ENCODE measurements at places on chromosomes 16 and 17. TPM values are rescaled to one million over a fixed set of nuclear protein-coding genes. Genes with fewer than 3 reads are reported as not detected.

DNA sequence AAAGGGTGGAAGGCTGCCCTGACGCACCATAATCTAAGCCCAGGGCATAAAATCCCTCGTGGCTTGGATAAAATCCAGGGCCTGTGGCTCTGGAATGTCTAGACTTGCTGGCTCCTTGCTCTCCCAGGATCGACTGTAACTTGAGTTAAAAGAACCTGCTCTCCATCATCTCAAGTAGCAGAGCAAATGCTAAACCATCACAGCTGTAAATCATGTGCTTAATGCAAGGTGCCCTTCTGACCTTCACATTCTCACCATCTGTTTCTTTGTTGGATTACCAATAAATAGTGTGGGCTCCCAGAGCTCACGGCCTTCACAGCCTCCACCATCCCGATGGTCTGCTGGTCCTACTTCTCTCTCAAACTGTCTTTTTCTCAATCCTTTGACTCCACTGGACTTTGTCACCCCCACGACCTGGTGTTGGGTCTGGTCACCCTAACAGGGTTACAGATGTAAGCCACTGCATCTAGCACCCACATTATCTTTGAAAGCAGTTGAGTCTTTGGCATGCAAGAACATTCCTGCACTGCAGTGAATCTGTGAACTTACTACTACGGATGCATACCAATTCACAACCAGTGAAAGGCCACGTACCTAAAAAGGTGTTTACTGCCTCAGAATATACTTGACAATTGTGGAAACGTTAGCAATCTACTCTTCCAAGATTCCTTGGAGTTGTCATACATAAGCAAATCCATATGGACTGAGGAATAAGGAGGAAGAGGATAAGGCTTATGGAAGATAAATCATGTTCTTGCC, 15.3 kb downstream of the RSL1D1 start:
- no peak overlapping the region for H3K4me3 ChIP-seq
- H3K27me3 ChIP-seq, result no peaks in the 10 kb centered on the region
- H3K4me1 ChIP-seq, result peaks cover 5% of the 10 kb centered on the region
- no peak for DNase-seq
- H3K36me3 ChIP-seq, result peaks cover 41% of the 10 kb centered on the region

GRCh38 chr17:36674278-36674650, 72.9 kb downstream of the MRM1 start:
- DNase-seq, result no peak
- H3K4me1 ChIP-seq, result peaks cover 5% of the 10 kb centered on the region

DNA sequence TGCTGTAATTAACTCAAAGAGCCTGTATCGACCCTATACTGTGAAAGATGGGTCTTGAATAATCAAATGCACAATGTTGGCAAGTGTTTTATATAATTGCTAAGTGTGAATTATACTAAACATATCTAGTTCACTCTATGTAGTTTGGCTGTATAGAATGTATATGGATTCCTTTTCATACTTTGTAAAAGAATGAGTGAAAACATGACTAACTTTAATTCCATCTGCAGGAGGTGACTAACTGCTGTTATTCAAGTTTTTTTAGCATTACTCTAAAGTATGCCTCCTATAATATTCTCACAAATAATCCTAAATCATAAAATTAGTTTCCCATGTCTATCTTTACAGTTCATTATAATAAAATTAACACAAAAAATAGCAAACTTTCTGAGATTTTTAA, 394.0 kb upstream of the MON1B start:
- DNase-seq, result no peak
- no peaks in the 10 kb centered on the region for H3K36me3 ChIP-seq
- no peaks in the 10 kb centered on the region for H3K4me1 ChIP-seq
- H3K27me3 ChIP-seq, result no peaks in the 10 kb centered on the region
- H3K27ac ChIP-seq, result no peak overlapping the region

DNA sequence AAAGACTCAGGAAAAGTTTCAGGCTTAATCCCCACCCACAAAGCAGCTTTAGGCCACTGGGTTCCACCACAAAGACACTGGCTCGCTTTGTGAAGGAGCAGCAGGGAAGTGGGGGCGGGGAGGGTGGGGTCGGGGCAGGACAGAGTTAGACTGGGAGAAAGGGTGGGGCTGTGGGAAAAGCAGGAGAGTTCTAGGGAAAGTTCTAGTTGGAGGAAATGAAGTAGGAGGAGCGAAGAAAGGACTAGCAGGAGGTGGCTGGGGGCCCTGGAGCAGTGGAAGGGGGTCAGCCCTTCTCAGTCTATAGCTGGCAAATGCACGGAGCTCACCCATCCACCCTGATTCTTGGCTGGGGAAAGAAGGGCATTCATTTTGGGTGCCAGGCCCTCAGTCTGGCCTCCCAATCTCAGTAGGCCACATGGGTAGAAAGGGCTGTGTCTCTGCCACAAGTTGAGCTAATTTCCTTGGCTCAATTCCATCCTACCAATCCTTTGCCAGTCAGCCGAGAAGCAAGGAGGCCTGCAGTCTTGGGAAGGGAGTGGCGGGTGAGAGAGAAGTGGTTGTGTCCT, 4.6 kb downstream of the INPP5K start:
- peaks cover 9% of the 10 kb centered on the region for H3K36me3 ChIP-seq
- DNase-seq, result no peak
- no peaks in the 10 kb centered on the region for H3K27me3 ChIP-seq
- no peak overlapping the region for H3K4me3 ChIP-seq

NPB gene
- 0.91 TPM for polyA plus RNA-seq

KRT32 gene
- not detected for polyA plus RNA-seq

SCNN1B gene
- polyA plus RNA-seq, result not detected

GRCh38 chr16:84943620-84944019, 67.7 kb downstream of the ZDHHC7 start:
- H3K36me3 ChIP-seq, result no peaks in the 10 kb centered on the region
- peaks cover 11% of the 10 kb centered on the region for H3K4me1 ChIP-seq
- H3K27me3 ChIP-seq, result no peaks in the 10 kb centered on the region
- DNase-seq, result no peak
- no peak overlapping the region for H3K27ac ChIP-seq

GRCh38 chr17:17191346-17191792, 14.8 kb downstream of the PLD6 start:
- H3K27ac ChIP-seq, result peak overlapping the region; percentile 75
- H3K4me1 ChIP-seq, result peaks cover 33% of the 10 kb centered on the region

DNA sequence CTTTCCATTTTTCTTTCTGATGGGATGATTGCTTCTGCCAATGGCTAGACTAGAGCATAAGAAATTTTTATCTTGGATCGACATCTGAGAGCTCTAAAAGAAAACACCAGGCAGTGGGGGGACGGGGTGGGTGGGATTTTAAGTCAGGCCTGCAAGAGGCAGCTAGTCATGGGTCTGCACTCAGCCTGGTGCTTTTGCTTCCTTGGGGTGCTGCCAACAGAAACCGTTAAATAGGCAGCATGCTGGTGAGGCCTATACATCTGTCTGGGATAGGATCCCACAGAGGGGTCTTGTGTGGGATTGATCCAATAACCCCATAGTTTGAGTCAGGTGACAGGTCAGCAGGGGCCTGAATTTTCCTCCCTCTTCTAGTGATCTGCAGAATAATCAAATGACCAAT, 26.9 kb downstream of the ZNRF1 start:
- DNase-seq, result peak; percentile 34
- H3K27me3 ChIP-seq, result no peaks in the 10 kb centered on the region
- no peak overlapping the region for H3K27ac ChIP-seq
- no peaks in the 10 kb centered on the region for H3K36me3 ChIP-seq

ERN2 gene
- not detected for polyA plus RNA-seq

HOXB8 gene
- polyA plus RNA-seq, result not detected

CAPN15 gene
- polyA plus RNA-seq, result 19.5 TPM

DNA sequence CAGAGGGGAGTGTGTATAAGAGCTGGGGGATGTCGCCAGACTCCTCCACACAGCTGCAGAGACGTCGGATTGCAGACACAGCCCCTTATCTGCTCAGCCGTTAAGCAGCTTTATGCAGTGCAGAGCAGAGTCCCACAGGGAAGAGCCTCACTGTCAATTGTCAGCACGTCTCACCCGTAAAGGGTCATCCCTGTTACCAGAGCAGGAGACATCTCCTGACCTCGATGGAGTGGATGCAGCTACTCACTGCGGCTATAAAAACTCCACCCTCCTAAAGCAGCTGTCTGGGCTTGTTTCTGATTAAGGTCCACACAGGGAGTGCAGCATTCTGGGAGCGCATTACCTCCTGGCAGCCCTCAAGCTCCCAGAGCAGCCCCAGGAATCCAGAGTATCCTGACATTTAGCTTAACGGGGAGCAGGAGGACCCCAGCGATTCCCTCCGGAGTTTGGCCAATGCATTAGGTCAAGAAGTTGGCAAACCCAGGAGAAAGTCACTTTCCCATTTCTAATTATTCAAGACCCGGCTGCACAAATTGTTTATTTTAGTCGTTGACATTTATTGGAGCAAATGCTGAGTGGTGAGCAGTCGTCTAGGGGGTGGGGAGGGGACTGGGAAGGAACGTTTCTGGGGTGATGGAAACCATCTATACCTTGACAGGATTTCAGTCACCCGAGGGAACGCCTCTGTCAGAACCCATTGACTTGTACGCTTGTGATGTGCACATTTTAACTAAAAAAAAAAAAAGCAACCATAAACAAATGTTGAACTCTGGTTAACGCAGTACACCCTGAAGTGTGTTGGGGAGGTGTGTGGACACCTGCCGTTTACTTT, 100.0 kb upstream of the ZNF469 start:
- H3K36me3 ChIP-seq, result no peaks in the 10 kb centered on the region
- H3K4me3 ChIP-seq, result no peak overlapping the region
- no peak overlapping the region for H3K27ac ChIP-seq

DNA sequence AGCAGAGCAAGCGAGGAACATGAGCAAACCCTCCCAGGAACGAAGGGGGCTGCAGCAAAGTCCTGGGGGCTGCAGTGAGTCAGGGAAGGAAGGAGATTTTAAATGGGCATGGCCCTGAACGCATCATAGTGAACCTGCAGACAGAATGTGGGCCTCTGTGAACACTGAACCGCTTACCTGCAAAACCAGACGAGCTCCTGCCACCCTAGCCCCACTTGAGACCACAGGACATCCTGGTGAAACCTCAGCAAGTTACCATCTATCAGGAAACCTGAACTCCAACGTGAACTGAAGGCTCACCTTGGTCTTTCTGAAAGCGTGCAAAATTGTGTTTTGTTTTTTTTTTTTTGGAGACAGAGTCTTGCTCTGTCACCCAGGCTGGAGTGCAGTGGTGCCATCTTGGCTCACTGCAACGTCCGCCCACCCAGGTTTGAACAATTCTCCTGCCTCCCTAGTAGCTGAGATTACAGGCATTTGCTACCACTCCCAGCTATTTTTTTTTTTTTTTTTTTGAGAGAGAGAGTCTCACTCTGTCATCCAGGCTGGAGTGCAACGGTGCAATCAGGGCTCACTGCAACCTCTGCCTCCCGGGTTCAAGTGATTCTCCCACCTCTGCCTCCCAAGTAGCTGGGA, 30.8 kb downstream of the FANCA start:
- H3K4me3 ChIP-seq, result no peak overlapping the region
- no peaks in the 10 kb centered on the region for H3K4me1 ChIP-seq
- no peak for DNase-seq

DNA sequence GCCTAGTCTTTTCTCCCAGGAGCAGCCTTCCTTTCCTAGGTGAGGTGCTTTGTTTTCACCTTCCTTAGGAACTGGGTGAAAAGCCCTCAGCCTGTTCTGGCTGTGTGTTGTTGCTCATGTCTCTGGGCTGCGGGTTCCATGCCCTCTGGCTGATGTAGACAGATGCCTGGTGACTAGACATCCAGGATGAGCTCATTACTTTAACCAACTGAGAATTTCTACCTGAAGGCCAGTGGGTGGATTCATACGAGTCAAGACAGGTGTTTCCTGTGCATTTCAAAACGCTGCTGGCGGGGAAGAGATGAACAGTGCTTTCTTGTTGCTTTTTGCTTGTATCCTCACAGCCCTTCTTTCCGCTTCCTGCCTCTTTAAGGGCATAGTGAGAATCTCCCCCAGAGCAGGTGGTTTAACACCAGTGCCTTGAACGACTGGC, 22.3 kb downstream of the SAP30BP start:
- no peak overlapping the region for H3K4me3 ChIP-seq
- peaks cover 63% of the 10 kb centered on the region for H3K4me1 ChIP-seq
- no peak overlapping the region for H3K27ac ChIP-seq
- H3K36me3 ChIP-seq, result peaks cover 12% of the 10 kb centered on the region
- DNase-seq, result no peak

GRCh38 chr17:66415366-66416206, 113.2 kb downstream of the PRKCA start:
- H3K27ac ChIP-seq, result no peak overlapping the region
- no peaks in the 10 kb centered on the region for H3K27me3 ChIP-seq
- H3K4me3 ChIP-seq, result no peak overlapping the region
- no peaks in the 10 kb centered on the region for H3K36me3 ChIP-seq
- DNase-seq, result no peak
- H3K4me1 ChIP-seq, result no peaks in the 10 kb centered on the region

GRCh38 chr17:38341035-38341721, 2.6 kb downstream of the GPR179 start:
- no peaks in the 10 kb centered on the region for H3K36me3 ChIP-seq
- DNase-seq, result peak; percentile 84

- H3K27me3 ChIP-seq, result no peaks in the 10 kb centered on the region
- H3K4me3 ChIP-seq, result 0 out of 2 replicates have a peak overlapping the region, but pooled peaks have one; percentile 10
- DNase-seq, result no peak
- no peaks in the 10 kb centered on the region for H3K36me3 ChIP-seq
- H3K4me1 ChIP-seq, result no peaks in the 10 kb centered on the region
Observed at GRCh38 chr17:48961516-48962233, 6.7 kb downstream of the GIP start.

TBC1D3K gene
- polyA plus RNA-seq, result not detected

GRCh38 chr16:56370185-56370874, 55.0 kb downstream of the AMFR start:
- H3K36me3 ChIP-seq, result peaks cover 31% of the 10 kb centered on the region
- DNase-seq, result peak; percentile 63
- H3K4me3 ChIP-seq, result no peak overlapping the region
- no peaks in the 10 kb centered on the region for H3K27me3 ChIP-seq

DNA sequence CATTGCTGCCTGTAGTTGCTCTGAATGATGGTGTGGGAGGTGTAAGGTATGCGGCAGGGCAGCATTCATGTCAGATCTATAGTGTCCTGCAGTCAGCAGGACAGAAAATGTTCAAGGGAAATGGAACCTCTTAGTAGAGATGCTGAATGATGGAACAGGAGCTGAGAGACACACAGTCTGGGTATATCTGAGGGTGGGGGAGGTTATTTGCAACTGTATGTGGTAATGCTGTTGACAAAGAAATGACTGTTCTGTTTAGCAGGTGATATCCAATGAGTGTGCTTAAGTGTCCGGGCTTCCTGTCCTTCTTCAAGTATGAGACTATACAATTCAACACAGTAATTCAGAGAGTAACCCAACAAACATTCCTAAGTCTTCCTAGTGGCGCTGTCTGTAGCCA, 46.6 kb downstream of the STH start:
- H3K27ac ChIP-seq, result no peak overlapping the region
- H3K36me3 ChIP-seq, result peaks cover 66% of the 10 kb centered on the region
- H3K4me3 ChIP-seq, result no peak overlapping the region
- H3K27me3 ChIP-seq, result no peaks in the 10 kb centered on the region
- H3K4me1 ChIP-seq, result peaks cover 5% of the 10 kb centered on the region

OR2C1 gene
- not detected for polyA plus RNA-seq
